Mammary epithelial cell (primary cell): ENCODE measurements at places on chromosomes 7 and 10. TPM values are rescaled to one million over a fixed set of nuclear protein-coding genes. Genes with fewer than 3 reads are reported as not detected.

The RBM17 gene
- total RNA-seq: 120 and 130 TPM in 2 replicates

The CDNF gene
- 0.83 TPM for total RNA-seq

The STEAP1 gene
- 14.9 and 15.3 TPM in 2 replicates for total RNA-seq

The CPXM2 gene
- not detected in 2 replicates for total RNA-seq

The SORCS1 gene
- not detected in 2 replicates for total RNA-seq

The SEMA4G gene
- 0.83 TPM for total RNA-seq

The FAM25G gene
- not detected for total RNA-seq

The MBL2 gene
- not detected for total RNA-seq

The TRIM8 gene
- 36.8 TPM for total RNA-seq

The PRTFDC1 gene
- total RNA-seq: 4.2 TPM

The C10orf105 gene
- under 0.01 TPM for total RNA-seq

The CALY gene
- total RNA-seq: 0.75 TPM in 1 of 2 replicates, not detected in the other

The ZNF425 gene
- total RNA-seq: 3.0 and 4.4 TPM in 2 replicates

- DNase-seq: no peak
Measured at GRCh38 chr7:110591341-110591740, 499.6 kb upstream of the LRRN3 start.

- no peak for DNase-seq
Measured at GRCh38 chr10:93751124-93751523, 6.6 kb upstream of the LGI1 start.

DNA sequence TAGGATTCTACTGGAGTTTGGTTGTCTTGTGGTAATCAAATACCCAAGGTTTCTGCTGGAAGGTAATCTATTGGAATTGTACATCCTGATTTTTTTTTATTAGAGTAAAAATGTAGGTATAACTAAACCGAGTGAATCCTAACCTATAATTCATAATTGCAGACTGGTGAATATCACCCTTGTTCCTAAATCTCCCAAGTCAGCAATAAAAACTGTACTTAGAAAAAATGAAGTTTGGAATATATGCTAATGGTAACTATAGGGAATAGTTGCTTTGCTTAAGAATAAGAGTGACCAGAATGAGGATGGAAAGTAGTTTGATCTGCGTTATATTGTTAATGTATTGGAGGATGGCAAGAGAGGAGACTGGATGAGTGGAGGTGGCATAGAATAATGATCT, 10.7 kb upstream of the FZD8 start:
- DNase-seq: no peak

- peak; percentile 24 for DNase-seq
Measured at GRCh38 chr7:93055543-93056107, 62.2 kb downstream of the SAMD9 start.

GRCh38 chr10:128781637-128782036, 655.4 kb upstream of the MKI67 start:
- DNase-seq: no peak

- DNase-seq: no peak
Measured at GRCh38 chr7:27091941-27092818, 3.6 kb downstream of the HOXA1 start.

DNA sequence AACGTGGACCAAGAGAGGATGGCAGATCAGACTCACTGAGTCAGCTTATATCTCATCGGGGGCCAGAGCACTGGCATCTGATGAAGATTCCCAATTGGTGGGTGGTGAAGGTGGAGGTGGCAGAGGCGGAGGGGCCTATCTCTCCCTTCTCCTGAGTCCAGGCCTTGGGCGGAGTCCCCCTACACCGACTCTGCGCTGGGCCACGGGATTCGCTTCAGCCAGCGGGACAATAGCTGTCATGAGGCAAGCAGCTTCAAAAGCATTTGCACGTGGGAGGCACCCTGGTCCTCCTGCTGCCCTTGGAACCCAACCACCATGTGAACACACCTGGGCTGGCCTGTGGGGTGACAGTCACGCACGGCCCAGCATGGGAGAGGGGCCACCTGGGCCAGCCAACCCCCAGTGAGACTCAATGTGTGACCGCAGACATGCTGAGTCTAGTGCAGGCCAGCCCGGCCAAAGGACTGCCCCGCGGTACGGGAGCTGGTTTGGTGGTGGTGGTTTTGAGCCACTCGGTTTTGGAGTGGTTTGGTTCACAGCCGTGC, 466.8 kb upstream of the FOXK1 start:
- no peak for DNase-seq

GRCh38 chr7:135333946-135334345, 100.3 kb downstream of the STRA8 start:
- no peak for DNase-seq

DNA sequence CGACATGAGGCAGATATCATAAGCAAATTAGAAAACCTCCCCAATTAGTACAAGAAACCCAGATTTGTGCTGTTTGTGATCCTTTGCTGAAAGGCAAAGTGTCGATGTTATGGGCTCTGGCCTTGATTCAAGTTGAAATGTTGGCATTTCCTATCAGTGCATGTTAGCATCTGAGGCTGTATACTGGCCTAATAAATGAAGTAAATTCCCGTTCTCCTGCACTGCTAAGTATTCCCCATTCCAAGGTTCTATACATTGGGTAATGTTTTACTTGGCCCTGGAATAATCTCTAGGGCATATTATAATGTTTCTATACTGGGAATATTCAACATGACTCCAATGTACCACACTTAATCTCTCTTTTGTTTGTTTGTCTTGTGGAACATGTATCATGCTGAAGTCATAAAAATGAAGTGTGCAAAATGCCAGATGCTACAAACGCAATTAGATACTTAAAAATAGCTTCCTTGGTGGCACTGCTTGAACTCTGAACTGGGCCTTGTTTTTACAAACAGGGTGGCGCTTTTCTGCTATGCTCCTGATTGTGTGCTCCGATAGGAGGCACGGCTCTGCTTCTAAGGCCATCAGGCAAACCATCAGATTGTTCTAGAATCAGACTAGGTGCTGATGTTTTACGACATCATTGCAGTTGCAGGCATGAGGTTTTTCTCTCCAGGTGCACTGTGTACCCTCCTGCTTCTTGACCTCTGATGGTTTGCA, 156.7 kb upstream of the TCF7L2 start:
- no peak for DNase-seq

DNA sequence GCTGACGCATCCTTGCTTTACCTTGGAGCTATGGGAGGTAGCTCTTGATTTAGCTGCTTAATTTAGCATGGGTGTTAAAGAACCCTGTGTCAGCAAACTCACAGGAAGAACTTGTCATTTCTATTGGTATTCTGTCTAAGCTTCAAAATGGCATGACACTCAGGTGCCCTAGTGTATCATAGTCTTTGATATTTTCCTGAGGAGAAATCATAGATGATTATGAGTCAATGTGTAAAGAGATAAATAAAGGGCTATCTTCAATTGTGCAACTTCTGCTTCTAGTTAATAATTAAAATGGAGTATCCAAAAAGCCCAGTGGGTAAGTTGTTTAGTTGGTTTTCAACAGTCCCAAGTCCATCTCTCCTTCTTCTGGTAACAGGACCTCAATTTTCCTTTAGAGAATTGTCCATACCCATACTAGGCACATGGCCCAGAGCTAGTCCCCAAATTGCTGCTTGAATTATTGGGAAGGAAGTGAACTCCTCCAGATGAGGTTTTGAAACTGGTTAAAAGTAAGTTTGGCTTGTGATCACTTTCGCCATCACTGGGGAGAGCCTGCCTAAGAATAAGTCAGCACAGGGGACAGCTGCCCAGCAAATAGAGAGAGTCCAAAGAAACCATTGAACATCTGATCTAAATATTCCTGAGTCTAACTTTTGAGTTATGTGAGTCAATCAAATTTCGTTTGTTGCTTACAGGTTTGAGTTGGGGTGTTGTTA, 169.0 kb upstream of the PHYHIPL start:
- DNase-seq: no peak

- no peak for DNase-seq
Measured at GRCh38 chr7:109154748-109155147, 585.1 kb downstream of the DNAJB9 start.

DNA sequence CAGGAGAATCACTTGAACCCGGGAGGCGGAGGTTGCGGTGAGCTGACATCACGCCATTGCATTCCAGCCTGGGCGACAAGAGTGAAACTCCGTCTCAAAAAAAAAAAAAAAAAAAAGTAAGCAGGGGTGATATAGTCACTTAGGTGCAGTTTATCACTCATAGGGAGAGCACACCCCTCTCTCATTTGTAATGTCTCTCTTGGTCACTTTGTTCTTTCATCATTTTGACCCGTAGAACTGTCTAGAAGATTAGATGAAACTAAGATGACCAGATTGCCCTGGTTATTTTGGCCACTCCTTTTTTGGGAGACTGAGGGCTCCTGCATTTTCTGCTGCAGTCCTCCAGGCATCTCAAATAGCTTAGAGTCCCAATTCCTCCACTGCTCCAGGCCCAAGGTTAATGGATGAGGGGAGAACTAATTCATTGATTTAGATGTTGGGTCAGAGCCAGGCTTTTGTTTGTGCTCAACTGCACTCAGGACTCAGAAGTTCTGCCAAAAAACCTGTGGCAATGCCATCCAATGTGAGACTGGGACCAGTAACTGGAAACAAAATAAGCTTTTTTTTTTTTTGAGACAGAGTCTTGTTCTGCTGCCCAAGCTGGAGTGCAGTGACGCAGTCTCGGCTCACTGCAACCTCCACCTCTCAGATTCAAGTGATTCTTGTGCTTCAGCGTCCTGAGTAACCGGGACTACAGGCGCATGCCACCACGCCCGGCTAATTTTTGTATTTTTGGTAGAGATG, 50.0 kb upstream of the CAMK1D start:
- DNase-seq: no peak

DNA sequence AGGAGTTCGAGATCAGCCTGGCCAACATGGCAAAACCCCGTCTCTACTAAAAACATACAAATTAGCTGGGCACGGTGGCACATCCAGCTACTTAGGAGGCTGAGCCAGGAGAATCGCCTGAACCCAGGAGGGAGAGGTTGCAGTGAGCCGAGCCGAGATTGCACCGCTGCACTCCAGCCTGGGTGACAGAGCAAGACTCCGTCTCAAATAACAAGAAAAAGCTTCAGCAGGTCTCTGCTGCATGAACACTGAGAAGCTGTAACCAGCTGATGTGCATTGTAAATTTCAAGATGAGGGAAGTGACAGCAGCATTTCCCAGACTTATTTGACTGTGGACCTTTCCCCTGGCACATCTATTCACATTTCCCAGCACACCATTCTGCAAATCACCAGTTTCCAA, 222.0 kb downstream of the CALN1 start:
- no peak for DNase-seq

DNA sequence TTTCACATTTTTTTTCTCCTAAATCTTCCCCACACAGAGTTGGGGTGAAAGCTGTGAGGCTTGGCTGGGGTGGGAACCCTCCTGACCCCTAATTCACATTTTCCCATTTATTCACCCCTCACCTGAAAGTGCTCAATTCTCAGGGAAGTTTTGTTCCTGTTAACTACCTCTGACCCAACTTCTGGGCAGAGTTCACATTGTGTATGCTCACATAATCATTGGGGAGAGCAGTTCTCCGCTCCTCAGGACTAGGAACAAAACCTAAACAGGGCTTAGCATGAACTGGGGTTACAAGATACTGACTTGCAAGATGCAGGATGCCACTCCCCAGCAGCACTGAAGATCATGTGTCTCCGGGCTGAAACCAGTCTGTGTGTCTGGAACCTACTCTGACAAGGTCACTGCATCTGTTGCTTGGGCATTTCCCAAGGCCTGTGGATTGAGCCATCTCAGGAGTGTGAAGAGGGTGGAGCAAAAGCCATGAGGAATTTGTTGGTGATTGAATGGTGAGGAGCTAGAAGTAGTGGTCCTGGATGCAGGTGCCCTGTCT, 258.1 kb upstream of the IGFBP3 start:
- peak; percentile 57 for DNase-seq

DNA sequence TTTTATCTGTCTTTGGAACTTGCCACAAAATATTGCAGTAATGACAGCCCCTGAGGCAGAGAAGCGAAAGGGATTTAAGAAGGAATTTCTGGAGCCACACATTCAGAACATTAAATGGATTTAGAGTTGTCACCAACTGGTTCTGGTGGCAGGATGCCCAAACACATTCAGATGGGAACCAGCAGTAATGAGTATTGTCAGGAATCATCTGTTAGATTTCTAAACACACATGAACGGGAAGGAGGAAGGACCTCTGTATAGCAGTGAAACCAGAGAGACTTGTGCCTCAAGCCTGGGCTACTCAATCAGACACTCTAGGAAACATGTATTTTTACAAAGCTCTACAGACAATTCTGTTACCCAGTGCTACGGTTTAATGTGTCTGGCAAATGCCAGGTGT, 103.8 kb upstream of the CCNY start:
- no peak for DNase-seq

DNA sequence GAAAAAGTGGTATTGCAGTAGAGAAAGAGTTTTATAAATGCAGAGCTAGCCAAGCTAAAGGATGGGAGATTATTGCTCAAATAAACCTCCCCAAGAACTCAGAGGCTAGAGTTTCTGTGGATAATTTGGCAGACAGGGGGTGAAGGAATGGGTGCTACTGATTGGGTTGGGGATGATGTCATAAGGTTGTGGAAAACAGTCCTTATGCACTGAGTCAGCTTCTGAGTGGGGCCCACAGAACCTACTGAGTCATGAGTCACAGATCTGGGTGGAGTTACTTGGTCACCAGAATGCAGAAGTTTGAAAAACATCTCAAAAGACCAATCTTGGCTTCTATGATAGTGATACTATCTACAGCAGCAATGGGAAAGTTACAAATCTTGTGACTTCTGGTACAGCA, 1146.7 kb downstream of the TYW1 start:
- DNase-seq: no peak

DNA sequence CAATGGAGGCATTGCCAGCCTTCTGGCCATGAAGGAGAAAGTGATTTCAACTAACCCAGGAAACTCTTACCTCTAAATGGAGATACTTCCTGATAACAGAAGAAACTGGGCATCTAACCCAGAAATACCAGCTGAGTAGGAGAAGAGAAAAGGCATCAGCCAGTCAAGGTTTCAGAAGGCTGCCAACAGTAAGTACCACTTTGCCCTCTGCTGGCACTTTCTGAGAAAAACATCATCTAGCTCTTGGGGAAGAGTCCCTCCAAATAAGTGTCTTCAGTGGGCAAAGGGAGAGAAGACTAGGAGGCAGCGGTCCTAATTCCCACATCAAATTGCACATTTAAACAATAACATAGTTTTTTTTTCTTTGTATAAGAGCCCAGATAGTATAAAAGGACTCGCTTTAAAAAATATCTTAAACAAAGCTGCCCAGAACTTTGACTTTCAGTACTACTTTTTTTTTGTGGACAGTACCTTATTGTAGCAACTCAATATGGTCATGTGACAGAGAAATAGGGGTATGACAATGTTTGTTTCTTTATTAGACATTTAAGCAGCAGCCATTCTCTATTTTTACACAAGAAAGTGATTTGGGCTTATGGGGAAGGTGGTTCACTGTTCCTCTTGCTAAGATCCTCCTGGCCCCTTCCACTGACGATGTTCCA, 157.3 kb downstream of the CTTNBP2 start:
- peak; percentile 37 for DNase-seq

DNA sequence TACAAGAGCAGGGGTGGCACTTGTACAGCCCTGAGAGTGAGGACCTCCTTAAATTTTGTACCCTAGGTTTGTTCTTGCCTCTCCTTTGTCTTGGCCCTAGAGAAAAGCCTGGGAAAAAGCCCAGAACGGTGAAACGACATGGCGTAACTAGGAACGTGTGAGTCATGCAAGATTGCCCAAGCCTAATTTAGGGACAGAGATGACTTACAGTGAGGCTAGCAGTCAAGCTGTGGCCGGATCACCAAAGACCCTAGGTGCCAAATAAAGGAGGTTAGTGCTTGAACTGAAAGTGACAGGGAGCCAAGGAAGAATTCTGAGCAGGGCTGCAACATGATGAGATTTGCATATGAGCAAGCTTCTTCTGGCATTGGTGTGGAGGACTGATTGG, 25.1 kb downstream of the TBXAS1 start:
- DNase-seq: peak; percentile 51
